ENCODE measurements at places on chromosomes 13 and 19. TPM values are rescaled to one million over a fixed set of nuclear protein-coding genes. Genes with fewer than 3 reads are reported as not detected.

GRCh38 chr13:74554569-74555275, 420.5 kb upstream of the KLF12 start:
- DNase-seq: no peak

GRCh38 chr19:16111909-16112752, 442 bp downstream of the RAB8A start:
- no peak for DNase-seq

GRCh38 chr19:5691822-5692722, 2.0 kb downstream of the RPL36 start:
- no peak for DNase-seq

DNA sequence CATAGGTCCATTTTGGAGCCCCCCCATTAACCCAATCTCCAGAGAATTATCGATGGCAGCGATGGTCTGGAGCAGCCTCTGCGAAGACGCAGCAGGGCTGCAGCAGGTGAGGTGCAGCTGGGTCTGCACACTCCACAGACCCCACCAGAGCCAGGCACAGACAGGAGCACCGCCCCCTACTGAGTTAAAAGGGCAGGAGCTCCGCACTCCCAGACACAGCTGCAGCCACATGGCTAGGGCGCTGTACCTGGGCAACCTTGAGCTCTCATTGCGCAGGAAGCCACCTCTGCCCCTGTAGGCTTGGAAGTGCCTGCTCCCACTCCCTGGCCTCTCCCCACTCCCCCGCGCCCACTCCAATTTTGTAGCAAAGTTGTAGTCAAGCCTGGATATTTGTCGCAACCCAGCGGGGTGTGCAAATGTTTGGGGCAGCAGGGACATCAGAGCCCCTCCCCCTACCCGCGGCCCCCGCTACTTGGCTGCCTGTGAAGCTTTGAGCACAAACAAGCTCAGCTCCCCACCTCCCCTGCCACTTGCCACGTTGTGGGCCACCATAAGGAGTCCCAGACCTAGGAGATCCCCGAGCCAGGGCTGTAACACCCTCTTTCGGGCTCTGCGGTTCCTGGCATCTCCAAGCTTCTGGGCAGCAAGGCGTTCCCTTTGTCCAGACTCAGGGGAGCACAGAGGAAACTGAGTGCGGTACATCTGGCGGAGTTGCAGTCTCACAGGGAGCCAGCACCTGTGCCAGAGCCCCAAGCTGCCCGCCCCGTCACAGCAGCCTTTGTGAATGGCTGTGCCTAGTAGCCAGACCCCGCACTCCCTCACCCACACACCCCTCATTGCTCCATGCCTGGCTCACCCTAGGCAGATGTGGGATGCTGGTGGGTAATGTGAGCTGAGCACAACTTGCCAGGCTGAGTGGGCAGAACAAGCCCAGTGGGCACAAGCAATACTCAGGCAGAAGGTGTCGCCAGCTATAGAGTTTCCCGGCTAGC, 949.7 kb upstream of the SLITRK1 start:
- no peak for DNase-seq

DNA sequence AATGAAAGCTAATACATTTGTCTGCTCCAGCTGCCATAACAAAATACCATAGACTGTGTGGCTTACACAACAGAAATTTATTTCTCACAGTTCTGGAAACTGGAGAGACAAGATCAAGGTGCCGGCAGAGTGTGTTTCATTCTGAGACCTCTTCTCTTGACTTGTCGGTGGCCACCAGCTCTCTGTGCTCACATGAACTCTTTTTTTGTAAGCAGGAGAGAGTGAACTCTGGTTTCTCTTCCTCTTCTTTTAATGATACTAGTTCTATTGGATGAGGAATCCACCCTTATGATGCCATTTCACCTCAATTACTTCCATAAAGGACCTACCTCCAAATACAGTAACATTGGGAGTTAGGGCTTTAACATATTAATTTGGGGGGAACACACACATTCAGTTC, 11.7 kb downstream of the KCTD12 start:
- no peak for DNase-seq

DNA sequence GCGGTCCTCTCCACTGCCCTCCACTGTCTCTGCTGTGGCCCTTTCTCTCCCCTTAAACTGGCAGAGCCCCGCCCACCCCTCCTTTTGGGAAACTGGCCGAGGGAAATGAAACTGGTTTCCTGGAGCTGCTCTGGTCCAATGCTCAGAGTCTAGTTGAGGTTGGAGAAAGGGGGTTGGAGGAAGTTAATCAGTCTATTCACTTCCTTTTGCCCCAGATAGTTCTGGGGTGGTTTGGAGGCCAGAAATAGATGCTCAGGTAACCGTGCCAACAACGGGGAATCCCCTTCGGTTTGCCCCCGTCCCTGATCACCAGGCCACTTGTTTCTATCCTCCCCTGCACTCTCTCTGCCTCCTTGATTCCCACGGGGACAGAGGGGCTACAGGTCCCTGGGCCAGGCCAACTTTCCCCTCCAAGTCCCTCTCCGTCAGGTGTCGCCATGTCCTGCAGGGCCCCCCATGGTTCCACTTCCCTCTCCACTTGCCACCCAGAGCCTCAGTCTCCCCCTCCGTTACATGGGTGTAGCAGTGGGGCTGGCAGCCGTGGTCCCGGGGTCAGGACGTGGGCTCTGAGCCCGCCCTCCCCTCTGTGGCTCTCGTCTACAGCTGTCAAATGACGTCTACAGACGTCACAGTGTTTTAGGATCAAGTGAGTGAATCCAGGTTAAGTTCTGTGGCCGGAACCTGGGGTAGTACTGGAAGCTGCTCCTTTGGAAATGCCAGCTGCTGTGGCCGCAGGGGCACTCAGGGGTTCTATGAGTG, at the start of gene IL4I1:
TSS of gene IL4I1 (minus strand) at position 25 of the 759 bp plus-strand sequence. CDS start 727 bp downstream, outside the sequence.
- no peak for DNase-seq

DNA sequence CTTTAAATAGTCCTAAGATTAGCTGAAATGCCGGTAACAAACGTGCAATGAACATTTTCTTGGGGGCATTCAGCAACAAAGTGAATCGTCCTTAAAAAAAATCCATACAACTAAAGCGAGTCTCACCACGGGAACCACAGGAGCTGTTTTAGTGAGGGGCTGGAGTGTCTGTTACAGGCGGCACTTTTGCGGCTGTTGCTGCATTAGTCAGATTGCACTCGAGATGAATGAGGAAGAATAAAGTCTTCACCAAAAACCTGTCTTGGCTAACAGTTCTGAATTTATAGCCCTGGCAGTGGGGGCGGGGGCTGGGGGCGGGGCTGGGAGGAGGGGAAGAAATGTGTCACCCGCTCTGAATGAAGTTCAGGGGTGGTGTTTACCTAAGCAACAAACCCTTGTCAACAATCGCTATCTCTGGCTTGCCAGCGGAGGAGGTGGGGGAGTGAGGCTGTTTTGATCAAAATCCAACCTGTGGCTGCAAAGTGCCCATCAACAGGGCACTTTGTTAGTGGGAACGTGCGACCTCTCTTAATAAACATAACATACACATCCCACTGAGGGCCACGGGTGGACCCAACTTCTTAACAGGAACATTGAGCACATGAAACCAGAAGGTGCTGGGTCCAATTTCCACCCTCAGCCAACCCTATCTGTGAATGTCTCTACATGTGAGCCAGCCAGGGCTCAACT, 44.5 kb downstream of the RFX2 start:
- peak; percentile 80 for DNase-seq

GRCh38 chr13:100112186-100112838, 23.4 kb downstream of the PCCA start:
- DNase-seq: no peak

- DNase-seq: no peak
These were observed 73.6 kb upstream of the STK24 start for GRCh38 chr13:98650396-98651107.

The RUBCNL gene
- total RNA-seq: 1.5 TPM

GRCh38 chr19:8261347-8261746, 46.8 kb downstream of the CD320 start:
- DNase-seq: no peak

- no peak for DNase-seq
These were observed 783.3 kb upstream of the ATXN8OS start for GRCh38 chr13:69324090-69324886.

DNA sequence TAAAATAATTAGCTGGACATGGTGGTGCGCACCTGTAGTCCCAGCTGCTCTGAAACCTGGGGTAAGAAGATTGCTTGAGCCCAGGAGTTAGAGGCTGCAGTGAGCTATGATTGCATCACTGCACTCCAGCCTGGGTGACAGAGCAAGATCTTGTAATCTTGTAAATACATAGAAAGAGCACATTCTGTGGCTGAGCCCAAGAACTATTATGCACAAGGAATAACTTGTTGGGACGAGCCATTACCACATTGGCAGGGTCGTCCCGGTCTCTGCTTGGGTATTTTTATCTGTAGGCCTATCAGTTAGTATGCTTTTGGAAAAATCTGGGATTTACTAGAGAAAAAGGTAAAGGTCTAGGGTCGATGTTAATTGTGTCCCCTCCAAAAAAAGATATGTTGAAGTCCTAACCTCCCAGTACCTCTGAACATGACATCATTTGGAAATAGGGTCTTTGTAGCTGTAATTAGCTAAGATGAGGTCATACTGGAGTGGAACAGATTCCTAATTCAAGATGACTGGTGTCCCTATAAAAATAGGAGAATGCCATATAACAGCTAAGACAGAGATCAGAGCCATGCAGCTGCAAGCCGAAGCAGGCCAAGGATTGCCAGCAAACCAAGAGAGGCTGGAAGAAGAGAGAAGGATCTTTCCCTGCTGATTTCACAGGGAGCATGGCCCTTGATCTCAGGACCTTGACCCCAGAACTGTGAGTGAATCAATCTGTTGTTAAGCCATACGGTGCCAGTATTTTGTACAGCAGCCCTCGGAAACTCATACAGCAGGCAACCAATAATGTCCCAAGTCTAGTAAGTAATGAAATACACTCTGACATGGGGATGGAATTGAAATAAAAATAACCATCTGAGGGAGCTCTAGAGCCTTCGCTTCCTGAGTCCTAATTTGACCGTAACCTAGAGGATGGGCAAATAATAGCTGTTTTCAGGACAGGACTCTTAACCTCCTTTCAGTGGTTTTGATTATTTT, 77.0 kb downstream of the TM9SF2 start:
- DNase-seq: no peak

DNA sequence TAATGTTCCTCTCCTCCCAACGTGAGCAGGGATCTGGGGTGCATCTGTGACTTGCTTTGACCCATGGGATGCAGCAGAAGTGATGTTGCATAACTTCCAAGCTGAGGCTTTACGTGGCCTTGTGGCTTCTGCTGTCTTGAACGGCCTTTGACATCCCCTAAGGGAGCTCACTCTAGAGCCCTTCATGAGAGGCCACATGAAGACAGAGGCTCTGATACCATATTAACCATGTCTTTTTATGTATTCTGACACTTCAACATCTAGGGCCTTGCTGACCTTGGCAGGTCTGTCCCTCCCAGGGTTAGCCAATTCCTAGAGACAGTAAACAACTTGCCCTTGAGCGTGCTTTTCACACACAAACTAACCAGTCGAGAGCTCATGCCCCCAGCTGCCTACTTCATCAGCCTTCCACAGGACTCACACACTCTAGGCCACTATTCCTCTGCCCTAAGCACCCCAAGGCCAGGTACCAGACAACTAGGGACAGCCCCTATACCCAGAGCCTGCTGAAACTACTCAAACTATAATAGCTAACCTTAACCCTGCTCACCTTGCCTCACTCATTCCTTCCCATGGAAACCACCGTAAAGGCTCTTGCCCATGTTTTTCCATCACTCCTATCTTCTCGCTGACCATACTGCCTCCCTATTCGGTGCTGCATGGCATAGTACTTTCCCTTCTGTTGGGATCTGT, 45.4 kb downstream of the CCDC70 start:
- no peak for DNase-seq

DNA sequence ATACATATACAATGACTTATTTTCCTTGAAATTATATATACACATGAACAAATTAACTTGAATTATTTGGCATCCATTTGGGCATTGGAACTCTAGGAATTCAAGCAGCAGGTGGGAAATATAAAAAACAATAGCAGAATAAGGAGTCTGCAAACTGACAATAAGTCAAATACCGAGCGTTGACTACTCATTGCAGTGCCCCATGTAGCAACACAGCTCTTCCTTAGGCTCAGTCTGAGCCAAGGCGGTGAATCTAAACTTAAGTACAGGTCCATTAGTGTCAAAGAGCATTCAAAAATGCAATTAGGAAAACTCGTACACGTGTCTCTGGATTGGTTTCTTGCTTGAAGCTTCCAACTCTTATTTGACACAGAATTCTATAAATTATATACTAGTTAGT, 462.5 kb upstream of the KLF12 start:
- DNase-seq: no peak

- peak; percentile 82 for DNase-seq
These were observed 7.5 kb upstream of the OR10H5 start for GRCh38 chr19:15779756-15780476.

DNA sequence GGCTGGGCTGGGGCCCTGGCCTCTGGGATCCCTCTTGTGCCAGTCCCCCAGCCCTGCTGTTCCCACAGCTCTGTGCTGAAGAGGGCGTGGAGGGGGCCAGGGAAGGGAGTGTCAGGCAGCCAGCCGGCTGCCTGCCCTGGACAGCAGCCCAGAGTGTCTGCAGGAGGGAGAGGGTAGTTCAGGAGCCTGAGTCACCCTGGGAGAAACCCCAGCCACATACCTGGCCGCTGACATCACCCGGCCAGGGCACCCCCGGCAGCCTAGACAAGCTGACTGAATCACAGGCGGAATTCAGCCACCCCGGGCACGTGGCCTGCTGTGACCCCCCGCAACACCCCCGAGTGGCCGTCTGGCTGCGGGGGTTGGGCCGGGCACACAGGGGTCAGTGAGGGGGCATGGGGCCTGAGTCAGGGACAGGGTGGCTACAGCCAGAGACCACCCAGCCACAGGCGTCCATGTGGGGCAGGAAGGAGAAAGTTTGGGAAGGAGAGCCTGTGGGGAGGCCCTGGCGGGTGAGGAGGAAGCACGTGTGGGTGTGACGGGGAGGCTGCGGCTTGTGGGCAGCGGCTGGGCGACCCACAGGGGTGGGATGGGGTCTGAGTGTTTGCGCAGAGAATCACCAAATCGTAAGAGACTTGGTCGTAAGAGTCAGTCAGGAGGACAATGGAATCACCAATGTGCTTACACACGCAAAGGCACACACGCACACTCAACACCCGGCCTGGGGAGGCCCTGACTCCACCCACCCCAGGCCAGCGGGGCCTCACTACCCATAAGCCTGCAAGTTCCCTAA, 11.9 kb upstream of the FOSB start:
- peak; percentile 98 for DNase-seq

GRCh38 chr13:55761986-55762385, 1378.7 kb upstream of the PRR20A start:
- DNase-seq: no peak

DNA sequence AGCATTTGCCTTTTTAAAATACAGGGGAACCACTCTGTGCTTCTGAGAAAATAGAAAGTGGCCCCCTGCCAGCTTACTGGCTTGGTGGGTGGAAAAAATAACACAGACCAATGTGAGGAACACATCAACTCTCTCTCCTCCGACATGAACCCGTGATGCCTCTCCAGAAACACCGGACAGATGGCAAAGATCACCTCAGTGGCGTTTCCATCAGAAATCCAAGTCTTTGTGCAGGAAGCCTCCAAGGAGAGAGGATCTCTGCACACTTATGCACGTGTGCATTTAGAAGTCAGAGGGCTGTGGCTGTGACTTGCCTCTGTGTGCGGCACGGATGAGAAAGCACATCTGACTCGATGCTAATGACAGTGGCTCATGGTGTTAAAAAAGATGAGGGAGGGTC, 112.3 kb upstream of the KLF12 start:
- DNase-seq: peak; percentile 63

GRCh38 chr13:107329991-107330390, 762.1 kb upstream of the ARGLU1 start:
- no peak for DNase-seq
